ENCODE measurements at places on chromosomes 3 and 15.

DNA sequence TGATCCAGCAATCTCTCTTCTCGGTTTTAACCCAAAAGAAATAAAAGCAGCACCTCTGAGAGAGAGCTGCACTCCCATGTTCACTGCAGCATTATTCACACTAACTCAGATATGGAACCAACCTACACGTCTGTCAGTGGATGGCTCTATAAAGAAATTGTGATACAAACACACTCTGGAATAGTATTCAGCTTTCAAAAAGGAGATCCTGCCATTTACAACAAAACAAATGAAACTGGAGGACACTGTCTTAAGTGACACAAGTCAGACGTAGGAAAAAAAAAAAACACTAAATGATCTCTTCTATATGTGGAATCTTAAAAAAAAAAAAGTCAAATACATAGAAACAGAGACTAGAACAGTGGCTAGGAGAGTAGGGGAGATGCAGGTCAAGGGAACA, 9.2 kb downstream of the HERC1 start:
- no peak for DNase-seq

GRCh38 chr15:47523681-47524475, 193.4 kb upstream of the SEMA6D start:
- DNase-seq: no peak

GRCh38 chr3:54243960-54244682, 121.8 kb downstream of the CACNA2D3 start:
- DNase-seq: no peak

DNA sequence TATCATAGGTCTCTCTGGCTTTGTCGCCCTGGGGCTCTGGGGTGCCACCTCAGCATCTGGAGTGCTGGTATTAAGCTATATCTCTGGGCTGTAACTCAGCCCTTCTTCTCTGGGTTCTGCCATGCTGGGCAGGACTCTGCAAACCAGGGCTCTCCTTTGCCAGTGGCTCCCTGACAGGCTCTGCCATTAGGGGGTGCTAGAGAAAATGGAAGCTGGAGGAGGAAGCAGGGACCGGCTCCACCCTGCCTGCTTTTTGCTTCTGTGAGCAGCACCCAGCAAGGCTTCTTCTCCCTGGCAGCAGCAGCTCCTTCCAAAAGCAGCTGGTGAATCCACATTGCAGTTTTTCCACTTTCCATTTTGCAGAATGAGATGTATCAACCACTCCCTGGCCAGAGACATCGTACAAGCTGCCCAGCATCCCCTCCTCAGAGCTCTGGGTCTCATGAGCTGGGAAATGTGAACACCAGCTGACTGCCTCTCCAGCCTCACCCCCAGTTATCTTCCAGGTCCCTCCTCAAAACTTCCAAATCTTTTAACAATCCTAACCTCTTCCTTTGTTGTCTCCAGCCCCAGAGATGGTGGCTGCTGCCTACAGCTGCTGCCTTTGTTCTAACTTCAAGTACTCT, 165.0 kb downstream of the ABHD5 start:
- no peak for DNase-seq

- DNase-seq: no peak
Measured at GRCh38 chr3:59726279-59726678, 676.5 kb upstream of the CFAP20DC start.

DNA sequence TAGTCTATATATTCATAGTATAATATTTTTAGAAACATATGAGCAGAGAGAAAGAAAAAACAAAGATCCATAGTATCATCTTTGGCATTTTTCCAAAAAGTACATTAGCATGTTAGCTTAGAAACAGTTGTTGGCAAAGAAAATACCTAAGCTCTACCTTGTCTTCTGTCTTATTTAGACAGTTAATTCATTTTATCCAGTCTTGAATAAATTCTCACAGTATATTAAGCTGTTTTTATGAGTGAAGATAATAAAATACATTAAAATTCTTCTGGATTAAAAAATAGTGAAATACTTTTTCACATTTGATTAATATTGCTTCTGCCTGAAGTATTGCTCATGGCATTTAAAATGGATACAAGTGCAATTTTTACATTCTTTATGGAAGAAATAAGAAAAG, 145.2 kb downstream of the ZIC1 start:
- DNase-seq: no peak

- DNase-seq: no peak
Measured at GRCh38 chr3:98531622-98532274, at the start of gene GPR15. GPR15 (plus strand) TSS chr3:98531978; CDS start chr3:98532034, 56 bp downstream.

GRCh38 chr15:44038755-44039191, 156.3 kb downstream of the FRMD5 start:
- no peak for DNase-seq

DNA sequence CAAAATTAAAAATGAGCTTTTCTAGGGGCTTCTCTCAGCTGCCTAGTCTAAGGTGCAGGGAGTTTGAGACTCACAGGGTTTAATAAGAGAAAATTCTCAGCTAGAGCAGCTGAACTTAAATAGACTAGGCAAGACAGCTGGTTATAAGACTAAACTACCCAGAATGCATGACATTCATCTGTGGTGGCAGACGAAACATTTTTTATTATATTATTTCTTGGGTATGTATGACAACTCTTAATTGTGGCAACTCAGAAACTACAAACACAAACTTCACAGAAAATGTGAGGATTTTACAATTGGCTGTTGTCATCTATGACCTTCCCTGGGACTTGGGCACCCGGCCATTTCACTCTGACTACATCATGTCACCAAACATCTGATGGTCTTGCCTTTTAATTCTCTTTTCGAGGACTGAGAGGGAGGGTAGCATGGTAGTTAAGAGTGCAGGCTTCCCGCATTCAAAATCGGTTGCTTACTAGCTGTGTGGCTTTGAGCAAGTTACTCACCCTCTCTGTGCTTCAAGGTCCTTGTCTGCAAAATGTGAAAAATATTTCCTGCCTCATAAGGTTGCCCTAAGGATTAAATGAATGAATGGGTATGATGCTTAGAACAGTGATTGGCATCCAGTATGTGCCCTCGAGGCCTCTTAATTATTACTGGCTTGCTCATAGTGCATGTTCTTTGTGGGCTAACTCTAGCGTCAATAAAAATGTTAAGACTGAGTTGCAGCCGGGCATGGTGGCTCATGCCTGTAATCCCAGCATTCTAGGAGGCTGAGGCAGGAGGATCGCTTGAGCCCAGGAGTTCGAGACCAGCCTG, 984 bp downstream of the CCR5 start:
- DNase-seq: no peak

DNA sequence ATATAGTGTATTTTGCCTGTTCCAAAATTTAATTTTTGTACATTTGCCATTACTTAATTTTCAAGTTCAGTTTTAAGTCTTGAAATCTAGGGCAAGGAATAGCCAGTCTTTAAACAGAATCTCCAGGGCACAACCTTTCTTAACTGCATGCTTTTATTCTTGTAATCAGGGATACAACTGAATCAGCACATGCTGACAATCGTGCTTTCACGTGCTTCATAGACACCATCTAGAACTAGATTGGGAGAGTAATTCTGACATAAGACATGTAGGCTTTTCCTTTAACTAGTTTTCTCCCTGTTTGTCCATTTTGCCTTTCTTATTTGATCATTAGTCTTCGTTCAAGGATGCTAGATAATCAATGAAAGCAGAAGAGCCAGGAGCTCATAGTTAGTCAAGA, 650.4 kb upstream of the CADM2 start:
- no peak for DNase-seq

DNA sequence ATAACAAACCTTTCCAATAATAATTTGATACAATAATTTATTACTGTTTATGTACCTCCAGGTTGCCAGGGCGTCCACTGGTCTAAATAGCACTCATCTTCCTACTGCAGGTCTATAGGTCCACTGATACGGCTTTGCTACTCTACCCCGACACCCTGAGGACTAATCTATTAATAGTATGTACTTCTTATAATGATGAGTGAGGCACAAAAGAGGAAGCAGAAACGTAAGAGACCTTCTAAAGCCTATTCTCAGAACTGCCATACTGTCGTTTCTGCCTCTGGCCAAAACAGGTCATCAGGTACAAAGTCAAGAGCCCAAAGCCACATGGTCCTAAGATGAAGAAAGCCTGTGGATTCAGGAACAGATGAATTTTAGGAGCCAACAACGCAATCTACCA, 163.2 kb upstream of the GRM7 start:
- DNase-seq: no peak

DNA sequence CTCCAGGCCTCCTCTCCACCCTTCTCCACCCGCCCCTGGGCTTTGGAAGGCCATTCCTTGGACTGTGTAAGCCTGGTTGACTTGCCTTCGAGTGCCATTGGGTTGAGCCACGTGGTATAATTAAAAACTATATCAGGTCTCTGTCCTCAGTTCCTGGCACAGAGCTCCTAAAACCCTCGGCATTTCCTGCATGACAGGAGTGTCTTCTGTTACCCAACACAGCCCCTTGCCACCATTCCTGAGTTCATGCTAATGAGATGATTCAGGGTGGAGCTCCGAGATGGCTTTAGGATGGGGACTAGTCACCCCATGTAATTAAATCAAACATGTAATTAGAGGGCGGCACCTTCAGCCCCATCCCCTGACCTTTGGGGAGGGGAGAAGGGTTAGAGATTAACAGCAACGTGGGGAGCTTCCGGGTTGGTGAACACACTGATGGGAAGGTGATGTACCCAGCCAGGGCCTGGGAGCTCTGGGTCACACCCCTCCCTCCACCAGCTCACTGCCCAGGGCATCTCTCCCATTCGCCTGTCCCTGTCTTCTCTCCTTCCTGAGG, 256.4 kb downstream of the FAM43A start:
- no peak for DNase-seq

- DNase-seq: no peak
Measured at GRCh38 chr3:159877924-159878323, 110.7 kb upstream of the IL12A start.

DNA sequence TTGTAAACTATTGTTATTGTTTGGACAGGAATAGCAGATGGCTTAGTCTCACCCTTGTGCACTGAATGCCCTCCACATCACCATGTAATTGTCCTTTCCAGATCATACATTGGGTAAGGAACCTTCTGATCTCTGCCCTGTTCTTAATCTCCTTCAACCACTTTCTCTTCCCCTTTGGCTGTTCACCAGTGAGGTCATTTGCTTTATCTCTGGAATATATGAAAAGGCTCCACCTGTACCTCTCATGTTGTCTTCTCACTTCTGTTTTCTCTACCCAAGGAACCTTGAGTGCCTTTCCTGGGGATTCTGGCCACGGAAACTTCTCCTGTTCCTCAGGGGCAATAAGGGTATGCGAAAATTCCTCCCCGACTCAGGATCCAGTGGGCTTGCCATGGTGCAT, 28.5 kb downstream of the MCTP2 start:
- DNase-seq: no peak

DNA sequence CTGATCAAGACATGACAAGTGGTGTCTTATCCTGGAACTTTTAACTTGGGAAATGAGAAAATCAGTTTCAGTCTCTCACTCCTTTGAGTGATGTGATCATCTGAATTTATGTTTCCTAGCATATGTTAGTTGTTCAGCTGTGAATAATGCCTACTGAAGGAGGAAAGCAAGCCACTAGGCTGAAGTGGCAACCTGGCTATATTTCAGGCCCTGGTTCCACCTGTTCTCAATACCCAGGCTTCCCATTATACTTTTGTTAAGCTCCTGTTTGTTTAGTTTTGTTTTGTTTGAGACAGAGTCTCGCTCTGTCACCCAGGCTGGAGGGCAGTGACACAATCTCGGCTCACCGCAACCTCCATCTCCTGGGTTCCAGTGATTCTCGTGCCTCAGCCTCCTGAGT, 243.8 kb downstream of the ALCAM start:
- DNase-seq: no peak

DNA sequence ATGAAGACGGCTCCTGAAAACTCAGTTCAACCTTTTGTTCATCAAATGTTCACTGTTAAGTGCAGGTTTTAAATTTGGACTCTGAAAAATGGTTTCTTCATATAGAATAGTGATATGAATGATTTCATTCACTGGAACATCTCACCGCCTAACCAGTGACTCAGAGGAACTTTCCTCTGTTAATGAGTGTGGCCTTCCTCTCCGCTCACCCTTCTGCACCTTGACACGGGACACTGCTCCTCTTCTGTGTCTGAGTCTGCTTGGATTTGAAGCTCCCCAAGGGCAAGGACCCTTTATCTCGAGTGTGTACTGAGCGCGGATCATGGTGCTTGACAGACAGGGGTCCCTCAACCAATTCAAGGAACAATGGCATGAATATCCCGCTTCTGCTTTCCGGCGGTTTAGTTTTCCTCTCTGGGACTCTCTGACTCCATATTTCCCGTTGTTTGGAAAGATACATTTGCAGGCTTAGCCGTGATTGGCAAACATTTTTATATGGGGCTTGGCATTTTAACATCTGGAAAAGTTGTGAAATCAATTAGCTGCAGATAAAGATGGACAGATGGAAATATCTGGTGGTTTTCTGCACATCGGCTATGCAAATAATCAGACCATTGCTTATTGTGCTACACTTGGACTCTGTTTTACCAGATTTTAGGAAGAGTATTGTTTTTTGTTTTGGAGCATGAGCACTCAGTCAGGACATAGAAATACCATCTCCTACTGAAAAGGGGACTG, 20.9 kb downstream of the KBTBD8 start:
- DNase-seq: no peak

DNA sequence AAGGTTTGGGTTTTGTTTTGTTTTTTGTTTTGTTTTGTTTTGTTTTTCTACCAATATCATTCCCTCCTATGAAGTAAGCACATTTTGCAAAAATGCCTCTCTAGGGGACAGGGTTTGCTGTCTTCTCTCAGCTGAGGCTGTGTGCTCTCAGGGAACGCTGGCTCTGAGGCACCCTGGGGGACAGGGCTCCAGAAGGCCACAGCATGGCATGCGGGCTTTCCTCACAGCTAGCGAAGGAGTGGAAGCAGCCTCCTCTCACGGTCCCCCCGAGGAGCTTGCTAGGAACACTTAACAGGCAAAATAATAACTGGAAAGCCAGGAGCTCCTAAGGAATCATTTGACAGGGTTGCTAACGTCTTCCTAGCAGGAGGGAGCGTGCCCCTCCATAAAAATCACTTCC, 227.7 kb upstream of the ST8SIA2 start:
- DNase-seq: no peak

- no peak for DNase-seq
Measured at GRCh38 chr3:131109156-131109555, 82.5 kb downstream of the NEK11 start.

- DNase-seq: peak; percentile 31
Measured at GRCh38 chr15:65400760-65401610, 21.8 kb downstream of the IGDCC4 start.

DNA sequence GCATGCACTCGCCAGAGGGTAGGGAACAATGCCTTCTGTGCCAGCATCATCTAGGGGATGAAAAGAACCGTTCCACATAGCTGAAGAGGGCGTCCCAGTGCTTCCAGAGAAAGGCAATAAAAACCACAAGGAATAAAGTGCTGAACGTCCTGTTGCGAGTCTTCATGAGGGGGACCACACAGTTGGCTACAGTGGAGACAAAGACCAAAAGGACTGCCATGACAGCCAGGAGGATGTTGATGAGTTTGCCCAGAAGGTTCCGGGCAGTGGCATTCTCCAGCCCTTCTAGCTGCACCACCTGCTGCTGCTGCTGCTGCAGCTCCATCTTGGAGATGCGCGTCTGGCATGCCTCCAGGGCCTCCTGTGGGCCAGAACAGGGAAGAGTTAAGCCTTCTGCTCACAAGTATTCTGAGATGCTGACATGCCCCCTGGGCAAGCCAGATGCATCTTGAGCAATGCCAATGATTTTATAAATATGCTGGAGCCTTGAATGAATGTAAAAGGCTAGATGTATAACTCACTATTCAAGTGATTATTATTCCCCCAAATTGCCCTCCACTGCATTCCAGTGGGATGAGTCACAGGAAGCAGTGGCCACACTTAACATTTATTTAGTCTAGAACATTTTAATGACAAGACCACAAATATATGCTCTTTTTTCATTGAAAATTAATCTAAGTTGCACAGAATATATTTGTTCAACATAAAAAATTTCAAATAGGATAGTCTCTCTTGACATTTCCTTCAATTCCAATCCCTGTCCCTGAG, 45.1 kb upstream of the PLXND1 start:
- DNase-seq: no peak
